ENCODE measurements at places on chromosomes 7 and 10.
A peak's percentile ranks its signal among the peaks of the same experiment; 100 is the strongest.

GRCh38 chr10:86165666-86166065 lies 200.9 kb downstream of the GRID1 start:
- no peak for DNase-seq

- DNase-seq: no peak
Observed at GRCh38 chr7:135977742-135978066, 545 bp upstream of the MTPN start.

- DNase-seq: no peak
Observed at GRCh38 chr10:6654571-6654970, 74.5 kb upstream of the PRKCQ start.

DNA sequence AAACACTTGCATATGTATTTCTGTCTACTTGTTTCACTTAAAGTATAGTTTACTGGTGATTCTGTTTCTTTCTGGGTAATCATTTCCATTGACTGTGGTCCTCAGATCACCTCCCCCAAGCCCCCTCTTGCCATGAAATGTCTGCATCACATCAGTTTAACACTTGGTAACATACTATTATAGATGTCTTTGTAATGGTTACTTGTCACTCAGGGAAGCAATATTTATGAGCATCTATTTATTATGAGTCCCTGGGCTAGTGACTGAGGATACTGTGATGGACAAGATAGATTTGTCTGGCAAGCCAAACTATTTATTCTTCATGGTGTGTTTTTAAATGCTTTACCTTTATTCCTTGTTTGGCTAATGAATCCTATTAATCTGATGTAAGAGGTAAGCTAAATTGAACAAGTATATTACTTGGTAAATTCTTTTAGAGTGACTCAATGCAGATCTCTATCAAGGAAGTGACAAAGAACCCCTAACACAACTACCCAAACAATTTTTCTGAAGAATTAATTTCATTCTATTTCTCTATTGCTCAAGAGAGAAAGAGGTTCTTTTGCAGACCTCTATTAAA lies 270.9 kb downstream of the RELN start:
- DNase-seq: no peak

- no peak for DNase-seq
Observed at GRCh38 chr7:157564517-157565177, 227.8 kb downstream of the DNAJB6 start.

DNA sequence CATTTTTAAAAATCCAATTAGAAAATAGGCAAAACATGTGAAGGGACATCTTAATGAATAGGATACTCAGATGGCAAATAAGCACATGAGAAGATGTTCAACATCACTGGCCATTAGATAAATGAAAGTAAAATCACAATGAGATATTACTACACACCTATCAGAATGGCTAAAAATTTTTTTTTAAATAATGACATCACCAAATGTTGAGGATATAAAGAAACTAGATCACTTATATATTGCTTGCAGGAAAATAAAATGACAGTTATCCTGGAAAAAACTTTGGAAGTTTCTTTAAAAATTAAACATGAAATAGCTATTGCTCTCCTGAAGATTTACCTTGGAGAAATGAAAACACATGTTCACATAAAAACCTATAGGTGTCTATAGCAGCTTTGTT lies 127.8 kb downstream of the ALOX5 start:
- DNase-seq: no peak

GRCh38 chr10:31908157-31908556 lies 20.5 kb downstream of the ARHGAP12 start:
- no peak for DNase-seq

DNA sequence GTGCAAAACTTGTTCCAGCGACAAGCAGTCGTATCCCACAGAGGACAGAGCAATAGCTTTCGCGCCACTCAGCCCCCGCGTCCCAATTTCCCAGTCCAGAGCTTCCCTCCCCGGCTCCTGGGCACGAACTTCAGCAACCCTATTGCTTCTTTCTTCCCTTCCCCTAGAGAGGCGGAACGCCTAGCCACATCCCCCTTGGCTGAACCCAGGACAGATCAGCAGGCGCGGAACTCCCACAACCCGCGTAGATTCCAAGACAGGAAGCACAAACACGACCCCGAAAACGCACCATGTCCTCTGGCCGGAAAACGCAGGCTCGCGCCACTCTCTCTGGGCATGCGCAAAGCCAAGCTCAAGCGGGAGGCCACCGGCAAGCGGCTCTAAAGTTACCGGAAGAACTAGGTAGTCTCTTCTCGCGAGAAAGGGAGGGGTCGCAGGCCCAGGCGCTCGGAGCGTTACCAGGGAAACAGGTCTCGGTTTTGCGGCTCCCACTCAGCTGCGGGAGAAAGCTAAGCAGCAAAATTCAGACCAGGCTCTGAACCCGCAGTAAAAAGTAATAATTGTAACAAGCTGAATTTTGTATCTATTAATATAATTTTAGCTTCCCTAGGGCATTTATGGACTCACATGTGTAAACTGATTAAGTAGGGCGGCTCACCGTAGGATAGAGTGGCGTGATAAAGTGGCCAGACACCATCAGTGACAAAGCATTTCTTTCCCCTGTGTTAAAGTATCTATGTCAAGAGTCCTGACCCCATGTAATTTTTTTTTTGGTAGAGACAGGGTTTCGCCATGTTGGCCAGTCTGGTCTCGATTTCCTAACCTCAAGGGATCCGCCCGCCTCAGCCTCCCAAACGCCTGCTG lies at the start of gene TMEM209:
TSS of gene TMEM209 (minus strand) at position 323 of the 864 bp plus-strand sequence. CDS start at position 292, 31 bp downstream.
- DNase-seq: peak; percentile 94

GRCh38 chr7:102830197-102830596 lies 81.4 kb downstream of the FAM185A start:
- DNase-seq: no peak

All from activated T-cell treated with anti-CD3 and anti-CD28 coated beads, Interleukin-2, amount 50 U/mL, for 24 hours (primary cell).